Foreskin melanocyte (primary cell): ENCODE measurements at places on chromosomes 2 and 18.

DNA sequence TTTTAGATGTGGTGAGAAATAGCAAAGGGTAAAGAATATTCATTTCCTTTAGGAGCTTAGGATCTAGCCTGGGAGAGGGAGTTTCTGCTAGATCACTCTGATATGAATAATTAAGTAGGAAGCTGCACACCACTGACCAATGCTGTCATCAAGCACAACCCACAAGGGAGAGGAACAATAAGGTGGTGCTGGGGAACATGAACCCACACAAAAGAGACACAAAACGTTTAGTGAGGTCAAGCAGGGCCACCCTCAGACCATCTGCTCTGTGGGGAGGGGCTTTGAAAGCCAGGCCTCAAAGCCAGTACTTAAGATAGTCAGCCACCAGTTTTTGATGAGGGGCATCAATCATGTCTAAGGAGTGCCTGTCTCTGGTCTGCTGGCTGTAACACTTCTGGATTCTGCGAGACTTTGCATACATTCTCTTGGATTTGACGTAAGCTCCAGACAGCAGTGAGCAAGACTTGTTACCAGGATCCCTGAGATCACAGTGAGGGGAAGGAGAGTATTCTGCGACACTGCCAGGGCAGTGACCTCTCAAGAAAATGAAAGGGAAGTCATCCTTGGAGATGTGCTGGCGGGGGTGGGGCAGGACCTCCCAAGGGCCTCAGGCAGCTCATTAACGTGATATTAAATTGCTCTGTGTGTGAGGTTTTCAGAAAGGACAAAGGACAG, 127.0 kb downstream of the CCBE1 start:
- DNase-seq, result no peak

- no peak for DNase-seq
Observed at GRCh38 chr2:123624816-123625215, 400.3 kb upstream of the CNTNAP5 start.

- peak; percentile 17 for DNase-seq
Observed at GRCh38 chr18:73563901-73564472, 583.6 kb downstream of the FBXO15 start.

DNA sequence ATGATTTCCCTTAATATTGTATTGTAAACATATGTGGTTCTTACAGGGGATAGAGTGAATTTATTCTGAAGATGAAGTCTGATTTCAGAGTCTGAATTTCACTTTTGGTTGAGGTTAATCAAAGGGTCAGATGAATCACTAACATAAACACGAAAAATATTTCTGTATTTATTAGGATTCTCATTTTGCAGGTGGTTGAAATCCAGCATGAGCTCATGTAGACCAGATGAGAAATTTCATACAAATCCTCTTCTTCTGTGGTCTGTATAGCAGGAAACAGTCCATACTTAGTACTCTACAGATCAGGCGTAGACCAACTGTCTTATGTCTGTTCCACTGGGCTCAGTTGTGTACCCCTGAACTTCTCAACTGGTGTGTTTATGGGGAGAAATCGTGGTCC, 157.8 kb downstream of the BABAM2 start:
- no peak for DNase-seq

- no peak for DNase-seq
Observed at GRCh38 chr18:61926532-61926931, 33.7 kb upstream of the RNF152 start.

DNA sequence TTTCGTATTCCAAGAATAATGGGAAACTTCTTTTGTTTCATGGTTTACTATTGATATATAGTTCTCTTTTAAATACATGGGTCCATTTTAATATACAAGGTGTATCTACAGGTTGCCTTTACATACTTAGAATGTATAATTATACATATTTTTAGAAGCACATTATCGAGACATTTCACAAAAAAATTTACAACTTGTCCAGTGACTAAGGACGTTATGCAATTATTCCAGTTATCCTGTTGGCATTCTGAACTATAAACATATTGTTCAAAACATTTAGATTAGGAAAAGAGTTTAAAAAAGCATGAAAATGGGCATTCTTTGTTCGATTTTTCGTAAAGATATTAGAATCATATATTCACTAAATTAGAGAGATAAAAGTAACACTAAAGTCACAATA, 344.6 kb upstream of the TMEFF2 start:
- no peak for DNase-seq

GRCh38 chr2:15472133-15472532, 89.0 kb downstream of the NBAS start:
- DNase-seq, result no peak

DNA sequence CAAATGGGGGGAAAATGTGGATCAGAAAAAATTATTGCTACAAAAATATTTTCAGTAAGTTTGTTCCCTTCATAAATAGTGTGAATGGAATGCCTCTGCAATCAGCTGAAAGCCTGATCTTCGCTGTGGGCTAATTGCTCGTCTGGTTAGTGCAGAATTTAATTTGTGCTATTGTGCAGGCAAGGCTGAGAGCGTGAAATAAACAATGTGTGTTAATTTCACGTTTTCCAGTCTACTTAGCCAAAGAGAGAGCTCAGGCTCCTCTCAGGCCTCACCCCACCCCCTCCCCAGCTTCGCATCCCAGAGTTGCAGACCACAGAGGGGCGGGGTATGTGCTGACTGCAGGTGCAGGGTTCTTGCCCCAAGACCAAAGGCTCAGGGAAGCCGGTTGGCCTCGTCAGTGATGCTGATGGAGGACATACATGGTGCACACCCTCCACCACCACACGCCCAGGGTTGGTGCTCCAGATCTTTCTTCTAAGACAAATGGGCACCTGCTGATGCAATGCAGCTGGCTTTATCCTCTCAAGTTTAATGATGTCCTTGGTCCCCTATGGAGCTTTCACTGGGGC, 302.6 kb upstream of the SLC14A2 start:
- DNase-seq, result no peak

GRCh38 chr2:196176142-196176738, 4.9 kb upstream of the STK17B start:
- no peak for DNase-seq

DNA sequence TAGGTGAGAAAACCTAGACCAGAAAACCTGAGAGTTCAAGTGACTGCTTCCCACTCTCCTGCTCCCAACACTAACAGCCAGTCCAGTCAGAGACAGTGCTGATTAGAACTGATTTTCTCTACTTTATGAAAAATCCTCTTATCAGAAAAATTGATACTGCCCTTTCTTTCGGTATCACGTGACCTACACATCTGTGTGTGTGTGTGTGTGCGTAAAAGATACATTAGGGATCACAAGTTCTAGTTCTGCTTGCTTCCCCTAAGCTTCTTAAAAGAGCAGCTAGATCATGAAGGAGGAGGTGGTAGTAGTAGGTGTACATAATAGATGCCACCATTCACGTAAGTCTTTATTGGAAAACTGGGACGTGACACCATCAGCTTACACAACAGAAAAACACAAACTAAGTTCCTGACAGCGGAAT, 1.5 kb downstream of the ARL5A start:
- no peak for DNase-seq
